ENCODE measurements at places on chromosomes 5 and 9.

DNA sequence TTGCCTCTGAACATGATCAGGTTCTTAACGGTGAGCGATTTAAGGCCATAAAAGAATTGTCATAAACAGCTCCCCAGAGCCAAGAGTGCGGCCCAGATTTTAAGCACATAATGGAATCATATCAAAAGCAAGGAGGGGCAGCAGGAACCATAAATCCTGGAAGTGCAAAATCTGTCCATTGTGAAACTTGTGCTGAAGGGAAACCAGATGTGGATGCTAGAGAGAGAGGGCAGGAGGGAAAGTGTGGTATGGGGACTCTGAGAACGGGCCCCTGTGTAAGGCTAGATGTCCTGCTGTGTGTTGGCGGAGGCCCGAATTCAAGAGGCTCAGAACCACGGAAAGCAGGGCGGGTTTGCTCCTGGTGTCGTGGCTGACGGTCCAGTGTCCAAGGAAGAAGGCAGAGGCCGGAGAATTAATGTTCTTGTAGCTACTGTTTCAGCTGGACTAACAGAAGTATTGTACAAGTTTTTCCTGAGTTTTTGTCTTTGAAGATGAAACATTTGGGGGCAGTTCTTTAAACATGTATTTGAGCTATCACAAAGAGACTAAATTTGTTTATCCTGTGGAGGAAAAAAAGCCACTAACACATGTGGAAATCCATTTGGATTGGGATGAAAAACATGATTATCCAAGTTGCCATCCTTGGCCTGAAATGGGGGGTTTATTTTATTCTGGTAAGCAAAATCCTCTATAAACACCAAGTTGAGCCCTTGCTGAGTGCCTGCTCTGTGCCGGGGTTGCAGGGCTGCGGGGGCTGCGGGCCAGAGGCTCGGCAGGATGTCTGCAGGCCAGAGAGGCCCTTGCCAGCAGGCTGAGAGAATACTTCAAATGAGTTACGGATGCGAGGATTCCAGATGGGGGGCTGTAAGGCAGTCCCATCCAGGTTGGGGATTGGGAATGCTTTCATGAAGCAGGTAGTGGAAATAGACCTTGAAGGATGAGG lies 9.2 kb upstream of the CXCL14 start:
- DNase-seq, result no peak

DNA sequence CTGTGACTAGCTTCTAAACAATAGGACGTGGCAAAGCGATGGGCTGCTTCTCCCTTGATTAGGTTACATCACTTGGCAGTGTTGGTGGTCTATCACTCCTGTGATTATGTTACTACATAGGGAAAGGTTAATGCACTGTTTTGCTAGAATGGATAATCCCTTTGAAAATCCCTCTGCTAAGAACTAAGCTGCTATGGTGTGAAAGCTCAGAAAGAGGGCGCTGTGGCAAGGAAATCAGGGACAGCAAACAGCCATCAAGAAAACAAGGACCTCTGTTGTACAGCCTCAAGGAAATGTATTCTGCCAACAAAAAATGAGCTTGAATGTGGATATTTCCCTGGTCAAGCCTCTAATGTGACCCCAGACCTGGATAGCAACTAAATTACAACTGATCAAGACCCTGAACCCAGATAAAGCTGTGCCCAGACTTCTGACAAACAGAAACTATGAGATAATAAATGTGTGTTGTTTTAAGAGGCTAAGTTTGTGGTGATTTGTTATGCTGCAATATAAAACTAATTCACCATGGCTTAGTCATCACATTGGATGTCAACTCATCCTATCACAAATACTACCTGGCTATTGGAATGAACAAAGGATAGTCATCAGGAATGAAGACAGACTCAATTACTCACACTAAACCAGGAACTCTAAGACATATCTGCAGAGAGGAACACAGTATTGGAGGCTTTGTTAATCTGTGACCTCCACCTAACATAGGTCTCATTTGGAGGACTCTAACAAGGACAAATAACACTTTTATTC lies 1215.9 kb downstream of the EFNA5 start:
- DNase-seq, result no peak

DNA sequence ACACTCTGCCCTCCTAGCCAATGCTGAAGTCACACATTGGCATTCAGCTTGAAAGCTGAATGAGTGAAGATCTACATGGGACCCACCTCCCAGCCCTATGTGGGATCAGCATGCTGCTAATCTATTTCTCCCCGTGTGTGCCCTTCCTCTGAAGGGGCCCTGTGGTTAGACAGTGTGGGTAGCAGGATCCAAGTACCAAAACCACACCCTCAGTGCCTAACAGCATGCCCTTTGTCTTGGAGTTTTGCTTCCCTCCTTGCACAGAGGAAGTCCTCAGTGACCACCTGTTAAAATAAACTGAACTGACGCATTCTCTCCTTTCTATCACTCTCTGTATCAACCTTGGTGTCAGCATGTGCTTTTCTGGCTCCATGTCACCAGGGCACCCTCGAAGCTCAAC lies 25.0 kb downstream of the SH3TC2 start:
- DNase-seq, result no peak

DNA sequence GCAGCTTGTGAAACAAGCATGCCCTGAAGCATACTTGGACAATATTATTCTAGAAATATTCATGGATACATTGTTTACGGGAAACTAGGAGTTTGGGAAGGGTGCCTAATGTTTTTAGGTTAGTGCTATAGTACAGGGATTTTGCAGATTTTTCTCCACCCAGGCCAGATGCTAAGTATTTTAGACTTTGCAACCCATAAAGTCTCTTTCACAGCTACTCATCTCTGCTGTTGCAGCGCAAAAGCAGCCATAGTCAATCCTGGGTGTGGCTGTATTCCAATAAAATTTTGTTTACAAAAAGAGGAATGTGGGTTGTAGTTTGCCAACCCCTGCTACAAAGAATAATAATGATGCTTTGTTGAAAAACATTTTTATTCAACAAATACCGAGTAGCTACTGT lies 106.2 kb downstream of the CEMIP2 start:
- no peak for DNase-seq

GRCh38 chr5:35878079-35878478 lies 21.4 kb downstream of the IL7R start:
- DNase-seq, result no peak

DNA sequence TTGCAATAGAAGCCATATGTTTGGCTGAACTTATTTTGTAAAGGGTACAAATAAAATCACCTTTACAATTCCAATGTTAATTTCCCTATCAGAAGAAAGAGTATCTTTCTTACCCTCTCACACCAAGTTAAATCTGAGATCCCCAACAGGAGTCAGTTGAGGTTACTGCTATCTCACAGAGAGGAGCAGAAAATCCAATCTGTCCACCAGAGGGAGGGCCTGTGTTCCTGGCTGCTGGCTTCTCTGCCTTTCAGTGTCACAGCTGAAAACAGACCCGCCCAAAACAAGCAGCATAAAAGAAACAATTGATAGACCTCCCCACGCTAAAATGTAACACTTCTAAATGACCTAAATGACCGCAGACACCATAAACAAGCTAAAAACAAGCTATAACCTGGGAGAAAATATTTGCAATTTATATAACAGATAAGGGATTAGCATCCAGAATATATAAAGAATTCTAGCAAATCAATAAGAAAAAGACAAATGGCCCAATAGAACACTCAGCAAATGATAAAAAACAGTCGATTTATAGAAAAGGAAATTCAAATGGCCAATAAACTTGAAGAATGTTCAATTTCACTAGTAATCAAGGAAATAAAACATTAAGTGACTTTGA lies 24.5 kb upstream of the MVB12B start:
- DNase-seq, result no peak

- no peak for DNase-seq
These were observed 2.0 kb downstream of the RNF44 start for GRCh38 chr5:176535101-176535663.

GRCh38 chr9:36677611-36678010 lies 104.9 kb downstream of the MELK start:
- no peak for DNase-seq

GRCh38 chr5:160637357-160638090 lies 214.5 kb downstream of the ATP10B start:
- DNase-seq, result no peak

DNA sequence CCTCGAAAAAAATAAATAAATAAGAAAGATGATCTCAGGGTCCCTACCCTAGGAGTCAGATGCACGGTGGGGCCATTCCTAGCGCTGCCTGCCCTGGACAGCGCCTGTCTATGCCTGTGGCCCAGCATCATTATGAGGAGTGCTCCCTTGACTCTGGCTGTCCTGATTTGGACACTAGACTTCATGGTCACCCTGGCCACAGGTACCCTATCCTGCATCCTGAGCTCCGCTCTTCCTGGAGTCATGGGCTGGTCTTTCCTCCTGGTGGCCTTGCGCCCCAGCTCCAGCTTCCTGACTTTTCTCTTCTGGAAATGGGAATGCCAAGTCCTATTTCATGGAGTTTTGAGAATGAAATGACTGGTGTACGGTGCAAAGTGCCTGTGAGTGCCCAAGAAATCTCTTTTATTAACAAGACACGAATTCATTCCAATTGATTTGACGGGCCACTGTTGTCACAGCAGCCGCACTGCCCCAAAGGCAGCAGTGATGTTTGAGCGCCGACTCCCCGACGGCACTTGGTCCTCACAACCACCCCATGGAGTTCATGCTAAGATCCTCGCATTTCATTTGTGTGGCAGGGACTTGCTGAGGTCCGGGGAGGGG lies 564 bp upstream of the AIF1L start:
- DNase-seq, result no peak

DNA sequence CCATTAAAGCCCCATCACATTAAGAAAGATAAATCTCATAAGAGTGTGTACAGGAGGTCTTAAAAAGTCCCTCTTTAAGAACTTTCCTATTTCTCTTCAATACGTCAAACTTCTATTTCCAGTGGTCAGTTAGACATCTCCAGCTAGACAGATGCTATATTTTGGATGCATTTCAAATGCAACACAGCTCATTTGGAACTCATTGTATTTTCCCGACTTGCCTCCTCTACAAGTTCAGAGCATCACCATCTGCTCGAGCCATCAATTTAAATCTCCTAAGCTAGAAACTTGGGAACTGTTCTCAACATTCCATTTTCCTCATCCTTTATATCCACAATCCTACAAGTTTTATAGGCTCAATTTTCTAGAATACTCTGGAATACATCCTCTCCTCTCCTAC lies 3.2 kb upstream of the UHRF2 start:
- no peak for DNase-seq

DNA sequence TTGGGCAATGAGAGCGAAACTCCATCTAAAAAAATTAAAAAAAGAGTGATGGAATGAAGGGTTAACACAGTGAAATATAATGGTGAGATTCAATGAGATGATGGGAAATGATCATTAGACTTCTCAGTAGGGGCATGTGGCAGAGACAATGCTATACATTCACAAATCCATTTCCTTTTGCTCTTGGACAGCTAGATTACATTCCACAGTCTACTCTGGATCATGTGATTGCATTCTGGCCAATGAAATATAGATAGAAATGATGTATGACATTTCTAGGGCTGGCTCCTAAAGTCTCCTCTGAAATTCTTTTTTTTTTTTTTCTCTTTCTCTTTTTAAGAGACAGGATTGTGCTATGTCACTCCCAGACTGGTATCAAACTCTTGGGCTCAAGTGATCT lies 3.8 kb upstream of the GALT start:
- no peak for DNase-seq

- no peak for DNase-seq
These were observed 81.8 kb downstream of the SHC3 start for GRCh38 chr9:89096807-89097206.

GRCh38 chr5:167796672-167797071 lies 494.8 kb upstream of the WWC1 start:
- no peak for DNase-seq

DNA sequence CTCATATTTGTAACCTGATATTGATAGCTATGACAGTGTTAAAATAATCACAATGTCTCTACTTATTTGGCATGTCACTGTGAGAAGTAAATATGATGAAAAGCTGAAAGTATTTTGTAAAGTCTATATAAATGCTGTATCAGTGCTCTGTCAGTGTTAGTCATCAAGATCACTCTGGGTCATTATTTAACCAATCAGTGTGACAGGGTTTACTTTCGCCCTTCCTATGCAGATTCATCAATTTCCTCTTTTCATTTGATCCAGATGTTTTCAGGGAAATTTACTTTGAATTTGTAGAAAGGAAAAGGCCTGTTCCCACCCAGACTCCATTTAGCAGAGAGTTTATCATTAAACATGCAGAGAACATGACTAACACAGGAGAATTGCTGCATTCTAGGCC lies 9.9 kb upstream of the PCSK5 start:
- DNase-seq, result no peak

DNA sequence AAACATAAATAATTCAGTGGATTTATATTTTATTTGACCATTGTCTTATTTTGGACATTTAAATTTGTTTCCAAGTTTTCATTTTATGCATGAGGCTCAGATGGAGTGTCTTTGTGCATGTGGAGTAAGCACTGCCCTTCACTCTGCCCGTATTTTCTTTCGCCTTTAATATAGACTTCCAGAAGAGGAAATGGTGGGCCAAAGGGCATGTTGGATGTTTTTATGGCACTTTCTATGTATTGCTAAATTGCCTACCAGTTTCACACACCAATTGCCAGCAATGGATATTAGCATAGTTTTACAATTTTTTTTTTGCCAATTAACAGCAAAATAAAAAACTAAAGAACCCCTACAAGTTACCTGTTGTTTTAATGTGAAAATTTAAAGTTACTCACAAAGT lies 38.4 kb downstream of the ZSWIM6 start:
- no peak for DNase-seq

DNA sequence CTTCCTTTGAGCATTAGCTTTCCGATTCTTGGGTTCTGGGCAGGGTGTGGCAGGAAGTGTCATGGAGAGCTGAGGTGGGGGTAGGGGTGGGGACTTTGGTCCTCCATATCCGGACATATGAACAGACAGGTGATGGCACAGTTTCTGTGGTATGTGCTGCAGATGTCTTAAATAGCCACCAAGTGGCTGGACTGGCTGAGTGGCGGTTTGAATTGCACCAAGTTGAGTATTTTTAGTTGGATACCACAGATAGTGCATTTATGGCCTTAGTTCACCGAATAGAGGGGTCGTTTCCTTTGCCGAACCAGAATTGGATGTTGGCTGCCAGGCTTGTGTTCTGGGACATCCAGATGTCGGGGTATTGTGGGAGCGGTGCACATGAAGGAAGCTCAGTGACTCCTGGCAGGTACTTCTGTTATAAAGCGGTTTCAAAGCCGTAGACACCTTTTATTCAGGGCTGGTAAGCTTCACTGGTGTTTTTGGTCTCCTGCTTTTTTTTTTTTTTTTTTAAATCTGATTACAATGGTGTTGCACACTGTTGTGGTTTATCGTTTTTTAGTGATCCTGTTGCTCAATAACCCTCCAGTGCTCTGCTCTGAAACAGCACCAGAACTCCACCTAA lies 15.1 kb upstream of the TNFAIP8 start:
- DNase-seq, result peak; percentile 18
